ENCODE measurements at places on chromosomes 4 and X.

GRCh38 chr4:169314906-169315305, 44.1 kb upstream of the SH3RF1 start:
- no peak for DNase-seq

DNA sequence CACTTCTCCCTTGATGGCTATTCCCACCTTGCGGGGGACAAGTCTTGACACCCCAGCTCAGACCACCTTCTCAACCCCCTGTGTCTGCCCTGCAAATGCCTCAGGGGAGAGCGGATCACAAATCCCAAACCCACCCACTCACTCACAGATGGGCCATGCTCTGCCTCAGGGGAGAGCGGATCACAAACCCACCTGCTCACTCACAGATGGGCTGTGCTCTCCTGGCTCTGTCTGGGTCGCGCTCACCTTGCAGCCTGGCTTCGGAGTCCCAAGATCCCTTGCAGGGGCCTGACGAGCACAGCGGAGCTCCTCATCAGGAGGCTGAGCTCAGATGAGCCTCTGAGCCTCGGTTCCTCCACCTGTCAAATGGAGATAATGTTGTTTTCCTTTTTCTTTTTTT, 38.6 kb downstream of the HTRA3 start:
- no peak for DNase-seq

GRCh38 chr4:188031751-188032150, 36.2 kb downstream of the ZFP42 start:
- no peak for DNase-seq

GRCh38 chr4:87029356-87029755, 94.5 kb downstream of the AFF1 start:
- DNase-seq, result no peak
